Left colon (tissue), 2 donors: ENCODE measurements at places on chromosomes 4 and X.

DNA sequence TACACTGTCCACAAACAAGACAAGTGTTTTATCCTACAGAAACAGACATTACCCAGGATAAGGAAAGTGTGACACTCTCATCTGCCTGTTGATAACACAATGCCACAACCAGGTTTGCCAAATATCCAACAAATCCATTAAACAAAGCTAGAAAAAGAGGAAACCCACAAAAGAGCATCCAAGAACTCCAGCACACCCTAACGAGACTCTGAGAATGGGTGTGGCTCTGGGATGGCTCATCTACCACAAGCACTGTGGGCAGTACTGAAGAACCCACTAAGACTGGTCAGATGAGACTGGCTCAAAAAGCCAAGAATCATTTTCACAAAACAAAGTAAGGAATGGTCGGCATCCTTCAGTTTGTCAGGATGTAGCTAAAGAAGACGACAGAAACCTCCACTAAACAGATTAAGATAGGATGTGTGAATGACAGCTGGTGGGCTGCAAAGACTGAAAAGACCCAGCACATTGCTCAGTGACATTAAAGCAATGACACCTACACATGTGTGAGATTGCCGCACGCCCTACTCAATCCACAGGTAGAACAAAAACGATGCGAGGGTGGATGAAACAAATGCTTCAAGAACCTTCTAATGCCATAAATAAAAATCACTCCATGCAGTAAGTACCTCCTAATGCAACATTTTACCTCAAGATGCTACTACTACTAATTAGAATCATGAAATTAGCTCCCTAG lies 14.7 kb downstream of the ATP8A1 start:
- no peak for DNase-seq

- DNase-seq = no peak
These were observed 481.7 kb upstream of the ATOH1 start for GRCh38 chr4:93346840-93347239.

GRCh38 chr4:31104577-31104976 lies 384.4 kb downstream of the PCDH7 start:
- no peak for DNase-seq

- no peak for DNase-seq
These were observed 210.4 kb upstream of the HDX start for GRCh38 chrX:84712621-84713020.

DNA sequence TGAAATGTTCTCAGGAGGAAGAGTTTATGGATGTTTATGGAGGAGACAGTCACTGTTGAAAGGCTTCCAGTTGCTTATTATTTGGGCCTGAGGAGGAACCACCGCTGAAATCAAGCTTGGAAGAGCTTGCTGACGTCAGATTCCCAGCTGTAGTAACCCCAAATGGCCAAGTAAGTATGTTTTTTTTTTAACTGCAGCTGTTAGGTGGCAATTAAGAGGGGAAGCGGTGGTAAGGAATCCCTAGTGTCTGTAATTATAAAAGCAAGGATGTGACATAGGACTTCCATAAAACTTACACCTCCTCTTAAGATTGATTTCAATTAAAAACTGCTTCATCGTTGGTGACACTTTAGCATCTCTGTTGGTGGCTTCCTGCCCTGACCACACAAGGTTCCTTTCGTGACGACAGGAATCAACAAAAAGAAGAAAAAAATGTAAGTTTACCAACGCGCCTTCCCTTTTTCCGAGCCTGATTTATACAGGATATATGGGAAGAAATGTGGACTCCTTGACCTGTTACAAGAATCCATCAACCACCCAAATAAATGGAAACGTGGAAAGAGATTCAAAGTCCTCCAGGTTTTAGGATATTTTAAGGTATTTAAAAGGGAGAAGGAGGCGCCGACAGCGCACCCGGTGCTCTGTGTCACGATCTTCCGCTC lies 884 bp downstream of the RELL1 start:
- DNase-seq = no peak

- no peak for DNase-seq
These were observed 2.9 kb downstream of the CFI start for GRCh38 chr4:109798866-109799265.

GRCh38 chr4:189828081-189828697 lies 112.5 kb upstream of the FRG1 start:
- DNase-seq = no peak

DNA sequence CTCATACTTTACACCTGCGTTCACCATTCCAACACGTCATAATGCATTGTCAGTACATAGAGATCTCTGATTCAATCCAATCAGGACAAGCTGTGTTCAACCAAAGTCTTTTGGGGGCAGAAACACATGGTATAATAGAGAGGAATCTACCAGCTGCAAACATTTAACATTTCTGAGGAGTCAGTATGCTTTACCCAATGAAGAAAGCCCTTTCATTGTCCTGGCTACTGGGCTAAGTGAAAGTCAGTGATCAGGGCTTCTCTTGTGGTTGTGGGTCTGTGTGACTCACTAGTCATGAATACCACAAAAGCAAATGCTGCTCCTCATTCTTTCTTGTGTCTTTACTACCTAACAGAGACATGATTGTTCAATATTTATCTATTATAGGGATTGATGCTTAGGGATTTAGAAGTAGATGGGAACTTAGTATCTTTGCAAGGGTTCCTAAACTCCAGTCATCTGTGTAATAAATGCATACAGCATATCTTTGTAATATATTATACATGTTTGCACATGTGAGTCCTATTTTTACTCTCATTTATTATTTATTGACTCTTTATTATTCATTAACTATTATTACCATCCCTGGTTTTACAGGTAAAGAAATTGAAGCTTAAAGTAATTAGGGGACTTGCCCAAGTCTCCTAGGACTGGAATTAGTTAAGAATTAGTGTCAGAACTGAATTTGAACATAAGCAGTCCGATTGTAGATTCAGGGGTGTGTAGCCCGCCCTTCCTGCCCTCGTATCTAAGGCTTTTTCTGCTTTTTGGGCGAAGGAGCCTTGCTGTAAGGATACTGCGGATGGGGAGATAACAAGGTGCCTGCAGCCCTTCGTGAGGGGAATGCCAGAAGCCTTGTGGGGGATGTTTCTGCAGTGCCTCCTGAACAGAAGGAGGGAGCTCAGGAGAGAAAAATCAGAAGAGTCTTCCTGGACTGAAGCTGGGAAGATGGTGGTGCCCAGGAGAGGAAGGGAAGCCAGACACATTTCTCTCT lies 353.1 kb upstream of the BOD1L1 start:
- DNase-seq = no peak

DNA sequence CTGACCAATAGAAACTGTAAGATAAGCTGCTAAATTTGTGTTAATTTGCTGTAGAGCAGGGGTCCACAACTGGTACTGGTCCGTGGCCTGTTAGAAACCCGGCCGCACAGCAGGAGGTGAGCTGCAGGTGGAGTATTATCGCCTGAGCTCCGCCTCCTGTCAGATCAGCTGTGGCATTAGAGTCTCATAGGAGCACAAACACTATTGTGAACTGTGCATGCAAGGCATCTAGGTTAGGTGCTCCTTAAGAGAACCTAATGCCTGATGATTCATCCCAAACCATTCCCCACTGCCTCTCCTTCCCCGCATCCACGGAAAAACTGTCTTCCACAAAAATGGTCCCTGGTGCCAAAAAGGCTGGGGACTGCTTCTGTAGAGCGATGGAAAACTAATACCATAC lies 19.7 kb downstream of the FBXW7 start:
- no peak for DNase-seq

GRCh38 chr4:157791236-157791635 lies 381.6 kb downstream of the GASK1B start:
- DNase-seq = no peak

DNA sequence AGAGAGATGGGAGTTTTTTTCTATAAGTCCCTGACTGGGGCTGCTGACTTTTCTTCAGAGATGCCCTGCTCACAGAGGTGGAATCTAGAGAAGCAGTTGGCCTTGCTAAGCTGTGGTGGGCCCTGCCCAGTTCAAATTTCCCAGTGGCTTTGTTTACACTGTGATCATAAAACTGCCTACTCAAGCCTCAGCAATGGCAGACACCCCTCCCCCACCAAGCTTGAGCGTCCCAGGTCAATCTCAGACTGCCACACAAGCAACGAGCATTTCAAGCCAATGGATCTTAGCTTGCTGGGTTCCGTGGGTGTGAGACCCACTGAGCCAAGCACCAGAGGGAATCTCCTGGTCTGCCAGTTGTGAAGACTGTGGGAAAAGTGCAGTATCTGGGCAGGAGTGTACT lies 199.8 kb upstream of the WDFY3 start:
- DNase-seq = peak; percentile 60

DNA sequence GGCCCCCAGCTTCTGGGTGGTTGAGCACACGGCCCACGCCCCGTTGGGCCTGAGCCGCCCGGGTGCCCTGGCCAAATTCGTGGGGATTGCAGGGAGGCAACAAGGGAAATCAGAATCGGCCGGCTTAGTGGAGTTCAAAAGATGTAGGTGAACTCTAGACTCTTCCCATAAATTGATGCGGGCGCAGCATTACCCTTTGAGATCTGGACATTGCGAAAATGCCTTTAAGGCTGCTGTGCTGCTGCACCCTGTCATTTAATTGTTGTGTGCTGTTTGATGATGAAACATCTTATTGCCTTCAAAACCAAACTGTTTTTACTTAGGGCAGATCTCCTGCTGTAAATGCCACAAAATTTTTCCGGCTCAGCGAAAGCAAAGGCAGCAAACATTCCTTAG lies 409 bp upstream of the MPP1 start:
- DNase-seq = no peak

DNA sequence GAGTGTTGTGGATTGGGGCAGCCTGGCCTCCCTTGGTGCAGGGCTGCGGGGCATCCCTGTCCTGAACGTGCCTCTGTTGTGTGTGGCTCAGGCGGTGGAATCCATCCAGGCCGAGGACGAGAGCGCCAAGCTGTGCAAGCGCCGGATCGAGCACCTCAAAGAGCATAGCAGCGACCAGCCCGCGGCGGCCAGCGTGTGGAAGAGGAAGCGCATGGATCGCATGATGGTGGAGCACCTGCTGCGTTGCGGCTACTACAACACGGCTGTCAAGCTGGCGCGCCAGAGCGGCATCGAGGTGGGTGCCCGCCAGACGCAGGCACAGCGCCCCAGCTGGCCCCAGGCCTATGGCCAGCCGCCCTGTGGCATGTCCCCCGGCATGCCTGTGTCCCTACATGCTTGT lies 25.6 kb downstream of the MAEA start:
- DNase-seq = no peak

DNA sequence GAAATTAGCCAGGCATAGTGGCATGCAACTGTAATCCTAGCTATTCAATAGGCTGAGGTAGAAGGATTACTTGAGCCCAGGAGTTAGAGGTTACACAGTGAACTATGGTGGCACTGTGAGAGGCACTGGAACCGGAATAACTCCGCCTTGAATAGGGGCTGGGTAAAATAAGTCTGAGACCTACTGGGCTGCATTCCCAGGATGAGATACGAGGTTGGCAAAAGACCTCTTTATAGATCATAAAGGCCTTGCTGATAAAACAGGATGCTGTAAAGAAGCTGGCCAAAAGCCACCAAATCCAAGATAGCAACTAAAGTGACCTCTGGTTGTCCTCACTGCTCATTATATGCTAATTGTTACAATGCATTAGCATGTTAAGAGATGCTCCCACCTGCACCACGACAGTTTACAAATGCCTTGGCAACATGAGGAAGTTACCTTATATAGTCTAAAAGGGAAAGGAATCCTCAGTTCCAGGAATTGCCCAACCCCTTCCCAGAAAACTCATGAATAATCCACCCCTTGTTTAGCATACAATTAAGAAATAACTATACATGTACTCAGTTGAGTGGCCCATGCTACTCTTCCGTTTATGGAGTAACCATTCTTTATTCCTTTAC lies 88.6 kb downstream of the CENPC start:
- peak; percentile 42 for DNase-seq

- no peak for DNase-seq
These were observed 162.0 kb downstream of the NKX6-1 start for GRCh38 chr4:84336964-84337705.

DNA sequence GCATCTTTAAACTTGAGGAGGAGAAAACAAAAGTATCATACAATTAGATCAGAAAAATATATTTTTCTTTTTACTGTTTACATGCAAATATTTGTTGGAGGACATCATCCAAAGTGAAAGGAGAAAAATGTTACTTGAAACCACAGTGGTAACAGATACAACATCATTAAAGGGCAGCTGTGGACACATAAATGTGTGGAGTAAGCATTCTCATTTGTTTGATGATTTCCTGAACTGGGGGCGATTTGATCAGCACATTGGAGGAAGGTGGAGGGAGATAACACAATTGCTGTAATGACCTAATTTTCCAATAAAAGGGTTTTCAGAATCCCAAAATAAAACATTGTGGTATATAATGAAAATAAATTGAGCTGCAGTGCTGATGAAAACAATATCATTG lies 314.5 kb upstream of the HS3ST1 start:
- DNase-seq = no peak

DNA sequence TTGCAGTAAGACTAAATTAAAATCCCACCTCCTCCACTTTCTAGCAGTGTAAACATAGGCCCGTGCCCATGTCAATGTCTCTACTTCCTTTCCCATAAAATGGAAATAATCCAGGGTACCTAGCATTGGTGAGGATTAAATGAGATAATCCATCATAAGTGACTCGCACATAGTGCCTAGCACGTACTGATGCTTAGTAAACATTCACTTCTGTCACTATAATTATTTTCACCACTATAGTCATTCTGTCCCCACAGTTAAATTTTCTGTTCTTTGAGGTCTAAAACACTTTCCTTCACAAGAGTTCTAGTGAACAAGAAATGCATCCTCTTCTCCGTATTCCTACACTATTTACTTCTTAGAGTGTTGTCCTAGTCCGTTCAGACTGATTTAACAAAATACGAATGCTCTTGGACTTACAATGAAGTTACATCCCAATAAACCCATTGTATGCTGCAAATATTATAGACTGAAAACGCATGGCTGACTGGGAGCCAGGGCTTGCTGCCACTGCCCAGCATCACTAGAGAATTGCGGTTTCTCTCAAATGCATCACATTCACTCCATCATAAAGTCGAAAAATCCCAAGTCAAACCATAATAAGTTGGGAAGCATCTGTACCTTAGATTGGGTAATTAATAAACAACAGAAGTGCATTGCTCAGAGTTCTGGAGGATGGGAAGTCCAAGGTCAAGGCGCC lies 10.6 kb downstream of the ARAP2 start:
- no peak for DNase-seq

DNA sequence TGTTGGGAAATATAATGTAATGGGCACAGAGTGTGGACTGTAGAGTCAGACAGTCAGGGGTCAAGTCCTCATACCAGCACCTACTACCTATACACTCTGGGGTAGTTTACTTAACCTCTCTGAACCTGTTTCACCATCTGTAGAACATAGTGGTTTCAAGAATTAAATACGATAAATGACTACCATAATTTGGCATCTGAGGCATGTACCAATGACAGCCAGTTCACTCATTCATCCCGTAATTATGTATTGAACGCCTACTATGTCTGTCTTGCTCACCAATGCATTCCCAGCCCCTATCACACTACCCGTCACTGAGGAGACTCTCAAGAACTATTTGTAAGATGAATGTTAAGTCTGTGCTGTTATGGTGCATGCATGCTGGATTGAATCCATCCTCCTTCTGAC lies 2.0 kb upstream of the FGB start:
- DNase-seq = no peak

GRCh38 chr4:96016634-96017299 lies 176.9 kb downstream of the PDHA2 start:
- no peak for DNase-seq
